ENCODE measurements at places on chromosomes 7 and 10.

DNA sequence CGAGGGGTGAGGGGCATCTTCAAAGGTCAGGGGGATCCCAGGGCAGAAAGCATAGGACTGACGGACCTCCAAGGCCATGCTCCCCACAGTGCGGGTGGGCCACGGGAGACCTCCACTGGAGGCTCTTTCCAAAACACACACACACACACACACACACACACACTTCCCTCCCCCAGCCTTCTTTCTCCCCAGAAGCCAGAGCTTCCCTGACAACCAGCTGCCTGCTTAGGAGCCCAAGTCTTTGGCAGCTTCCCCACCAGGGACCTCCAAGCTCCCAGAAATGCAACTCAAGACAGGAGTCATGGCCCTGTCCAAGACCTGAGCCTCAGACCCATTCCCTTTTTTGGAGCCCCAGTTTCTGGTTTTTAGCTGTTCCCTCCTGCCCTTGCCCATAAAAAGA is 710 bp upstream of the C10orf105 start:
- no peak for DNase-seq
- H3K27me3 ChIP-seq, result no peaks in the 10 kb centered on the region
- peaks cover 40% of the 10 kb centered on the region for H3K4me1 ChIP-seq
- no peak overlapping the region for H3K4me3 ChIP-seq

GRCh38 chr7:2497065-2497464 is 20.9 kb upstream of the GRIFIN start:
- no peak overlapping the region for H3K27ac ChIP-seq
- H3K4me1 ChIP-seq, result no peaks in the 10 kb centered on the region
- no peak for DNase-seq
- no peak overlapping the region for H3K4me3 ChIP-seq
- H3K27me3 ChIP-seq, result peaks cover 11% of the 10 kb centered on the region
- H3K36me3 ChIP-seq, result no peaks in the 10 kb centered on the region

DNA sequence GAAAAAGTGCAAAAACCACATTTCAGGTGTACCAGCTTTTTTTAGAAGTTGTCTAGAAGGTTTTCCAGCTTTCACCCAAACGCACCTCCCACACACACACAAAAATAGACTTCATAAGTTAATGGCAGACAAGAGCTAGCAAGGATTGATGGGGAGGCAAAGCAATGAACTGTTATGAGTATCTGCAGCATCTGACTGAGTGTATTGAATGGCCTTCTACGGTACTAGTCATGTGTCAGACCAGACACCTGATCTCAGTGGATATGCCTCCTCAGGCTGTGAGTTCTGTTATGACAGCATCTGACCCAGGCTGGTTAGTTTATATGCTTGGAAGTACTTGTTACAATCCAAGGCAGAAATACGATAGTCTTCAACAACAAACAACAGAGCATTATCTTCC is 406.1 kb upstream of the AUTS2 start:
- H3K27ac ChIP-seq, result no peak overlapping the region
- peaks cover 1% of the 10 kb centered on the region for H3K36me3 ChIP-seq
- H3K4me1 ChIP-seq, result no peaks in the 10 kb centered on the region
- DNase-seq, result no peak
- H3K4me3 ChIP-seq, result no peak overlapping the region

DNA sequence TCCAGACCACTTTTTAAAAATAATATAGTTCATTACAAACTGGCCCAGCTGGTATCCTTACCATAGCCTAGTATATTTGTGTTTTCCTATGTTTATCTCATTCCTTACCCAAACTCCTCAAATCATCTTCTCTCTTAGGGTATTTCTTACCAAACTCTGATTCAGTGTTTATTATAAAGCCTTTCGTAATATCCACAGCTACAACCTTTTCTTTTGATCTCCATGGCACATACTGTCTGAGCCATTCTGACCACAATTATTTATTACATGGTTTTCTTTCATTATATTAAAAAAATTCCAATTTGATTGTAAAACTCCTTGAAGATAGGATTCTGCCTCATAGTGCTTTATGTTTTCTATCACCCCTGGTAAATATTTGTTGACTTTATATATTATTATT is 94.2 kb downstream of the LRMDA start:
- no peaks in the 10 kb centered on the region for H3K4me1 ChIP-seq
- no peak overlapping the region for H3K27ac ChIP-seq
- peaks cover 13% of the 10 kb centered on the region for H3K27me3 ChIP-seq

DNA sequence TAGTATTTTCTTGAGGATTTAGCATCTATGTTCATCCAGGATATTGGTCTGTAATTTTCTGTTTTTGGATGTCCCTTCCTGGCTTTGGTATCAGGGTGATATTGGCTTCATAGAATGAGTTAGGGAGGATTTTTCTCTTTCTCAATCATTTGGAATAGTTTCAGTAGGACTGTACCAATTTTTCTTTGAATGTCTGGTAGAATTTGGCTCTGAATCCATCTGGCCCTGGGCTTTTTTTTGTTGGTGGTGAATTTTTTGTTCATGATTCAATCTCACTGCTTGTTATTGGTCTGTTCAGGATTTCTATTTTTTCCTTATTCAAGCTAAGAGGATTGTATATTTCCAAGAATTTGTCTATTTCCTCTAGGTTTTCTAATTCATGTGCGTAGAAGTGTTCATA is 192.7 kb downstream of the KIF20B start:
- H3K4me3 ChIP-seq, result no peak overlapping the region
- peaks cover 11% of the 10 kb centered on the region for H3K27me3 ChIP-seq
- H3K4me1 ChIP-seq, result no peaks in the 10 kb centered on the region
- no peaks in the 10 kb centered on the region for H3K36me3 ChIP-seq
- H3K27ac ChIP-seq, result no peak overlapping the region
- no peak for DNase-seq

DNA sequence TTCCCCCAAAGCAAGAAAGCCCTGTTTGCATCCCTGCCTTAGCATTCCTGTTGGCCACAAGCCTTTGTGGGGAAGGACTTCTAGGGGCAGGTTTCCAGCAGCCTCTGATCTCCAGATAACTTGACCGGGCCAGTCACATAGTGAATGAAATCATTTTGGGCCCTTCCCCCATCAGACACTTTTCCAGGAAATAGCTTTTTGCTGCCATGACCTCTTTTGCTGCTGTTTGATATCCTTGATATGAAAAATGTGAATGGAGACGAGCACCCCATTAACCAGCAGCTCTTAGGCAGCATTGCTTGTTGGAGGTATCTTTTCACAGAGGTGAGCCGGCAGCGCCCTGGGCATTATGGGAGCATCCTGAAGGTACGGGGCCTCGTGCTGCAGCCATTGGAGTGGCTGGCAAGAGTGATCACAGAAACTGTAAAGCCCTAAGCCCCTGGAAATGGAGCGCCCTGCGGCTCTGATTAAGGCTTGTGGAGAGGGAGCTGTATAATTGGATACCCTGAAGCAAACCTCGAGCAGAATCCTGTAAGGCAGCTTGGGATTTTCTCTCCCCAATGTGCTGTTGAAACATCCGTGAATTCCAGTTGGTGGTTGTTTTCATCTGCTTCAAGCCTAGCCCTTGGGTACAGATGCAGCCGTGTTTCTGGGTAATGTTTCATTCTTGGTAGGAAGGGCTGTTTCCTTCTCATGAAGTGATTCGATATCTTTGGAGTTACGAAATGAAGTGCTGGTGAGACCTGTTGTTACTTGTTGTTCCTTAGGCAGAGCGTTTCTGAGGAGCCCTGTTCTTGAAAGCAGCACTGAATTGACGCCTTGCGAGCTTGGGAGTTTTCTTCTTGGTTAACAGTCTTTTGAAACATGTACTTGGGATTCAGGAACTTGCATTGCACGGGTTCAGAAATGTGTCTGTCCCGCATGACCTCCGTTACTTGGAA is 179.0 kb downstream of the PTEN start:
- no peaks in the 10 kb centered on the region for H3K27me3 ChIP-seq
- no peak overlapping the region for H3K27ac ChIP-seq
- no peak overlapping the region for H3K4me3 ChIP-seq
